ENCODE measurements at places on chromosomes 7 and 10.

- no peak for DNase-seq
Measured at GRCh38 chr10:18043148-18044006, 91.7 kb downstream of the SLC39A12 start.

GRCh38 chr10:37226524-37226923, 101.1 kb downstream of the ANKRD30A start:
- DNase-seq, result no peak

DNA sequence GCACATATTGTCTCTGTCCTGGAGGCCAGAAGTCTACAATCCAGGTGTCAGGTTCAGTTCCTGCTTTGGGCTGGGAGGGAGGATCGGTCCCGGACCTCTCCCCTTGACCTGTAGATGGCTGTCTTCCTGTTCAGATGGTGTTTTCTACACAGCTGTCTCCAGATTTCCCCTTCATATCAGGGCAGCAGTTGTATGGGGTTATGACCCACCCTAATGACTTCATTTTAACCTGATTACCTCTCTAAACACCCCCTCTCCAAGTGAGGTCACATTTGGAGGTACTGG, 38.7 kb downstream of the ZNF467 start:
- DNase-seq, result no peak

DNA sequence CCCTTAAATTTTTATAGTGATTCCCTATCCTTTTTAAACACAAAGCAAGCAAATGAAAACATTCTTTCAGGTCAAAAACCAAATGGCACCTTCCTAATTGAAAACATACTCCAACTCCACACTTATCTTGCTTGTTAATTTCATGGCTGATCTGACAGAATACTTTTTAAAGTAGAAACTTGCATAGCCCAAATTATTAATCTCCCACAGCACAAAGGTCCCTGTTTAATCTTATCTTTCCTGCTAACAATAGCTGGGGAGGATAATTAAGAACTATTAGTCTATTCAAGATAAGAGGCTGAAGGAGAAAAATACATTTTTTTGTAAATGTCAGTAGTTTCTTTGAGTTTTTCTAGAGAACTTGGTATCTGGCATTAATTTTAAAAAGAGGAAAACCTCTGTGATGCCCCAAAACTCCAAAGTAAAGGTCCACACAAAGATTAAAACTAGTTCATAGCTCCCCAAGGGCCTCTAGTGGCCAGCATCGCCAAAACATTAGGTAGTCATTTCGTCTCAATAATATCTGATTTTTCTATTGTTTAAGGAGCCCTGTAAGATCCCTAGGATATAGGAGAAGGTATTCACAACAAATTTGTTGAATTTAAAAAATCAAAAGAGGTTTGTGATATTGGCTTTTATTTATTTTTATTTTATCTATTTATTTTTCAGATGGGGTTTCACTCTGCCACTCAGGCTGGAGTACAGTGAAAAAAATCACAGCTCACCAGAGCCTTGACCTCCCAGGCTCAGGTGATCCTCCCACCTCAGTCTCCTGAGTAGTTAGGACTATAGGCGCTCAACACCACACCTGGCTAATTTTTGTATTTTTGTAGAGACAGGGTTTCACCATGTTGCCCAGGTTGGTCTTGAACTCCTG, 14.7 kb downstream of the CDNF start:
- DNase-seq, result peak; percentile 45

DNA sequence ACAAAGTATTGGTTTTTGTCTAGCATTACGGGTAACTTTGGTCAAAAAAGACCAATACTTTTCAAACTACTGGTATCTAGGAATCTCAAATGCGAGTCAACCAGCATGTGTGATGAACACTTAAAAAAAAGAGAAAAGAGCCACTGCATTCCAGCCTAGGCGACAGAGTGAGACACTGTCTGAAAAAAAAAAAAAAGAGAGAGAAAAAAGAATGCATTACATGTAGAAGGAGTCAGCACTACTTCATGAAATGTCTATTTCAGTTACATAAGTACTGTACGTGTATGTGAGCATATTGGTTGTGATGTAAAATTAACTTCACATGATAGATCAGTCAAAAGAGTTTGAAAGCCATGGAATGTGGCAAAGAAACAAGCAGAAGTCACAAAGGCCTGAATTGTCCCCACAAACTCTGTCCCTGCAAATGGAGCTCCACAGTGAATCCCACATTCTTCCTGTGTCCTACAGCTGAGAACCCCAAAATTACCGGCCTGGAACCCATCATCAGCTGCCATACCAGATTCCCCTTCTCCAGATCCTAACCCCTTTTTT, 1.6 kb downstream of the DENND11 start:
- no peak for DNase-seq

DNA sequence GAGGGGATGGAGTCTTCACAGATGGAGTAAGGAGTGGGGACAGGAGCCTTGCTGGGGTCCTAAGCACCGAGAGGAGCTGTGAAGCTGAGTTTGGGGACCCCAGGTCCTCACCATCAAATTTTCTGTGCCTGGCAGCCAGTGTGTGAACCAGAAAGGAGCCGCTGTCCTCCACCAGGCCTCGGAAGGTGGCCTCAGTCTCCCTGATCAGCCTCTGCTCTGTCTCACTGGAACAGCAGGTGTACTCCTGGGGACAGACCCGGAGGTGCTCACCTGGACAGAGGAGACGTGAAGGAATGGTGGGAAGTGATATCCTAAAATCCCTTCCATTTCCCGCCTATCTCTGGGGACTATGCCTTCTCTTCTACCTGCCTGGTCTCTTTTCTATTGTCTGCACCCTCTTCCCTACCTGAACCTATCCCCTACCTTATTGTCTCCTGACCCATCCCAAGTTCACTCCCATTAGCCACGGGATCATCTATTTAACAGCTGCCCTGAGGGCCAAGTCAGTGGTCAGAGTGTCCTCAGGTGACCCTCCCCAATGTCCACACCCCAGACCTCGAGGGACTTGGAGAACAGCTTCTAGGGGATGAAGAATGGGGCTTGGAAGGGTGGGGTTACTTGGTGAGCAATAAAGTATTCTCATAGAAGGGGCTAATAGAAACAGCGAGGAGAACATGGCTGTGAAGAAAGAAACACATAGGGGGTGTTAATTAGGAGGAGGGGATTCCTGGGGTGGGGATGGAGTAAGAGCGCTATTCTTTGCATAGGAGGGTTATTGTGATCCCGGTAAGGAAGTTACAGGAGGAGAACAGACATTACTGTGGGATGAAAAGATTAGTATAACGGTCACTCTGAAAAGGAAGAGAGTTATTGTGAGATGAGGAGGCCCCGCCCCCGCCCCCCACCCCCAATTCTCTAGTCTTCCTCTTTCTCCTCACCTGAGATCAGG, 811 bp downstream of the GPC2 start:
- DNase-seq, result no peak

- DNase-seq, result no peak
Measured at GRCh38 chr7:139108266-139109187, 993 bp downstream of the ZC3HAV1 start.

- no peak for DNase-seq
Measured at GRCh38 chr10:86657011-86657395, 2.7 kb downstream of the OPN4 start.

- no peak for DNase-seq
Measured at GRCh38 chr10:12975266-12975665, 26.2 kb downstream of the CCDC3 start.

- DNase-seq, result no peak
Measured at GRCh38 chr10:88233870-88234269, 349.2 kb downstream of the RNLS start.

GRCh38 chr10:86681047-86681446, 12.7 kb downstream of the LDB3 start:
- no peak for DNase-seq

- DNase-seq, result no peak
Measured at GRCh38 chr10:36676756-36677430, 448.5 kb upstream of the ANKRD30A start.

- DNase-seq, result no peak
Measured at GRCh38 chr10:125768219-125768855, 7.3 kb downstream of the MMP21 start.

GRCh38 chr10:77671594-77672252, 34.1 kb upstream of the KCNMA1 start:
- DNase-seq, result no peak

DNA sequence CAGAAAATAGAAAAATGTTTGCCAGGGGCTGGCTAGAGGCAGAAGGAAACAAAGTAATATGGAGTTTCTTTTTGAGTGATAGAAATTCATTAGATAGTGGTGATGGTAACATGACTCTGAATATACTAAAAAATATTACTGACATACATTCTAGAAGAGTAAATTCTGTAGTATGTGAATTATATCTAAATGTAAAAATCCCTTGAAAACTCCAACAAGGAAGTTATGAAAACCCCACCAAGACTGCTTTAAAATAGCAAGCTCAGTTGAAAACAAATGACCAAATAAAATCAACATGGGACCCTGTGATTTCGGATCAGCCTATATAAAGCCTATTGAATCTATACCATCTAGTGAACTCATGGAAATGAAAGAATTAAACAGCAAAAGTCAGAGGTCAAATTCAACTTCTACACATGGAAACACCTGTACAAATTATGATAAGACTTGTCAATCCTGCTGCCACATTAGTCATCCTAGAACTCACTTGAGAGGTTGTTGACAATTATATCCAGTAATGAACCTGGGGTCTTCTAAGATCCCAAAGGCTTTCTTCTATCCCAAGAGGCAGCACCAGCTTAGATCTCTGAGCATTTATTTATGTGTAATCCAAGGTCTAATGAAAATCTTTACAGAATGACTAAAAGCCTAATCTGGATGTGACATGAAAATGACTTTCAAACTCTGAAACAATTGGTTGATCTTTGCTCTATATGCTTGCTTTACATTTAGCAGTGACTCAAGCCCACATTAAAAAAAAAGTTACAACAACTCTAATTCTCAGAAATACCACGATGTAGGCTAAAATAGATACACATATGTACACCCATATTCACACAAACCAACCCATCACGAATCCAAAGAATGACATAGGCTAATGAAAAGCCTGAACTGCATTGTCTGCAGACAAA, 59.3 kb downstream of the OSBPL3 start:
- DNase-seq, result peak; percentile 63

DNA sequence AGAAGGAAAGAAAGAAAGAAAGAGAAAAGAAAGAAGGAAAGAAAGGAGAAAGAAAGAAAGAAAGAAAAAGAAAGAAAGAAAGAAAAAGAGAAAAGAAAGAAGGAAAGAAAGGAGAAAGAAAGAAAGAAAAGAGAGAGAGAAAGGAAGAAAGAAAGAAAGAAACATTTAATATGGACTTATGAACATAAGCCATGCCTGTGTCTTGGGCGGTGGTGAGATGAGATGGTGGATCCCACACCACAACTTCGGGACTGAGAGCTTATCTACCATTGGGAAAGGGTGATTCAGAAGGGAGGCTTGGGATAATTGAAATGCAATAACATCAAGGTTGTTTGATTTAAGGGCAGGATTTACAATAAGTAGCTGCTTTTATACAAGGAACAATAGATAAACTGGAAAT, 843.9 kb upstream of the AUTS2 start:
- no peak for DNase-seq

DNA sequence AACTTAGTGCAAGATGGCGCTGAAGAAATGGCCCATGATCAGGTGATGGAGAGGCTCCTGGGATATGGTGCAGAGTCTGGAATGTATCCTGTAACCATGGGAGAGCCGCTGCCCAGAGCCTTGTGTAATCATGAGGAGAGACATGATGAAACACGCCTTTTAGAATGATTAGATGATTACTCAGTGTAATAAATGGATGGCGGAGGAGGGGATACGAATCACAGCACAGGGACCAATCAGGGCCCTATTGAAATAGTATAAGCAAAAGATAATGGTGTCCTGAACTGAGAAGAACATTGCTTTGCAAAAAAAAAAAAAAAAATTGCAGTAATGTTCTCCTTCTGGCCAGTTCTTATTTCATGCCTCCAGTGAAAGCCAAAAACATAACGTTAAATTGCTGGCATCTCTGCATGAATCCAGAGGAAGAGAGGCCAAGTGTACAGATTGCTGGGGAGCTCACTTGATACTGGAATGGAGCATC, 668.5 kb upstream of the AUTS2 start:
- DNase-seq, result no peak

DNA sequence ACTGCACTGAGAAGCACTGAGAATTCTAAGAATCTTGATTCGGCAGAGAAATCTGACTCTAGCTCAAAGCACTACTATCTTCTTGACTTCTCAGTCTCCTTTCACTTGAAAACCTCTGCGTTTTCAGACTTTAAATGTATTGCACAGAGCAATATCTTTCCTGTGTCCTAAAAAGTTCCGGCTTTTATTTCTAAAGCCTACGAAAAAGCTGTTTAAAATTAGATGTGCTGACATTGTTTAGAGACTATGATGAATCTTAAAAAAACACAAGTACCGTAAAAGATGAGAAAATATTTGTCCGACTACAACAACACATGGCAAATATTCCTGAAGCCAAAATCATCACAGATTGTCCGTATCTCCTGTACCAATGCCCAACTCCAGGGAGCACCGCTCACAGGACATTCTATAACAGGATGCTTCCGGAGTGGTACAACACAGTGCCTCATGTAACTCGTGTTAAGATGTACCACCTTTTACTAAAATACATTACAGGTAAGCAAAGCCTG, 136.9 kb downstream of the CUBN start:
- no peak for DNase-seq

GRCh38 chr7:80236681-80237080, 102.0 kb downstream of the GNAI1 start:
- no peak for DNase-seq

DNA sequence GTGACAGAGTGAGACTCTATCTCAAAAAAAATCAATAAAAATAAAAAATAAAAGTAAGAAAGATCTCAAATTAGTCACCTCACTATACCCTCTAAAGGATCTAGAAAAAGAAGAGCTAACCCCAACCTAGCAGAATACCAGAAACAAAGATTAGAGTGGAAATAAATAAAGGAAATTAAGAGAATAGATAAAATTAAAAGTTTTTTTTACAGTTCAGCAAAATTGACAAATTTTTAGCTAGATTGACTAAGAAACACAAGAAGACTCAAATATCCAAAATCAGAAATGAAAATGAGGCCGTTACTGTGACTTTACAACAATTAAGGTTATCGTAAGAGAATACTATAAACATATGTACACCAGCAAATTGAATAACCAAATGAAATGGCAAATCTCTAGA, 29.1 kb downstream of the KCTD7 start:
- no peak for DNase-seq

GRCh38 chr7:24199978-24200377, 84.0 kb upstream of the NPY start:
- no peak for DNase-seq

GRCh38 chr10:122154545-122155366, 116.3 kb upstream of the BTBD16 start:
- no peak for DNase-seq

GRCh38 chr10:88974446-88975376, 15.9 kb upstream of the FAS start:
- DNase-seq, result no peak

DNA sequence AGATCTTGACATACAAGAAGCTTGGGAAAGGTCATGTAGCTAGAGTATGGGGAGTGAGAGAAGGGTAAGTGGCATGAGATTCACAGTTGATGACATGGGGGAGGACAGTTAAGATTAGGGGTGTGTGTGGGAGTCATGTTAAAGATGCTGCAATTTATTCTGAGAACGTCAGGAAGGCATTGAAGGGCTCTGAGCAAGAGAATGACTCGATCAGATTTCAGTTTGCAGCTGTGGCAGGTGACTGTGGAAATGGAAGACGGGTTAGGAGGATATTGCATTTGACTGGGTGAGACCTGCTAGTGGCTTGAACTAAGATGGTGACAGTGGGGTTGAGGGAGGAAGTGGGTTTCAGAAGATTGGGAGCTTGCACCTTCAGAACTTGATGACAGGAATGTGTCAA, 5.6 kb downstream of the CDC123 start:
- DNase-seq, result peak; percentile 70
